ENCODE measurements at places on chromosomes 2 and 18.

- H3K4me3 ChIP-seq: no peak overlapping the region
- H3K27ac ChIP-seq: no peak overlapping the region
- no peaks in the 10 kb centered on the region for H3K4me1 ChIP-seq
- H3K36me3 ChIP-seq: no peaks in the 10 kb centered on the region
Measured at GRCh38 chr18:52046842-52047241, 293.2 kb upstream of the DCC start.

DNA sequence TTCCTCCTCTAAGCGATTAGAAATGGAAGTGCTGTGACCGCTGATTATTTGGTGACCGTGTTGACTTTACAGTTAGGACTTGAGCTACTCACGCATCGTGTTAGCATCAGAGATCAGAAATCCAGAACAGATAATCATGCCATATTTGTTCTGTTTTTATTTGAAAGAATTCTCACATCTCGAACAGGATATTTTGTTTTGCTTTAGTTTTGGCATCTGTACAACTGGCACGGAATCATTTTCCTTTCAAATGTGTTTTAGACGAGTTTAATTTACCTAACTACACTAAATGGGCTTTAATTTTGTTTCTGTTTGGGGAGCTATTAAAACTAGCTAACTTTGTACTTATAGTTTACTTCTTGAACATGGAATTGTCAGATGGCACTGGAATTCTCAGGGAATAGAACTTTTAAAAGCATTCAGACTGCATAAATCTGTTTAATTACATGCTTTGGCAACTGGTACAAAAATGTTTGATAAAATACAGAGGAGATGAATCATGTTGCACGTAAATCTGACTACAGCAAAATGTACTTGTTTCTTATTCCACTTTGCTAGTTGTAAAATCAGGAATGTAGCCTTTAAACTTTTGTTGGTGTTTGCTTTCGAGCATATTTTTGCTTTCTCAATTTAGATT, 1.4 kb downstream of the ITPRID2 start:
- peaks cover 37% of the 10 kb centered on the region for H3K4me1 ChIP-seq
- peaks cover 18% of the 10 kb centered on the region for H3K27me3 ChIP-seq
- peak overlapping the region; percentile 89 for H3K27ac ChIP-seq
- peak overlapping the region; percentile 91 for H3K4me3 ChIP-seq
- peaks cover 30% of the 10 kb centered on the region for H3K36me3 ChIP-seq

DNA sequence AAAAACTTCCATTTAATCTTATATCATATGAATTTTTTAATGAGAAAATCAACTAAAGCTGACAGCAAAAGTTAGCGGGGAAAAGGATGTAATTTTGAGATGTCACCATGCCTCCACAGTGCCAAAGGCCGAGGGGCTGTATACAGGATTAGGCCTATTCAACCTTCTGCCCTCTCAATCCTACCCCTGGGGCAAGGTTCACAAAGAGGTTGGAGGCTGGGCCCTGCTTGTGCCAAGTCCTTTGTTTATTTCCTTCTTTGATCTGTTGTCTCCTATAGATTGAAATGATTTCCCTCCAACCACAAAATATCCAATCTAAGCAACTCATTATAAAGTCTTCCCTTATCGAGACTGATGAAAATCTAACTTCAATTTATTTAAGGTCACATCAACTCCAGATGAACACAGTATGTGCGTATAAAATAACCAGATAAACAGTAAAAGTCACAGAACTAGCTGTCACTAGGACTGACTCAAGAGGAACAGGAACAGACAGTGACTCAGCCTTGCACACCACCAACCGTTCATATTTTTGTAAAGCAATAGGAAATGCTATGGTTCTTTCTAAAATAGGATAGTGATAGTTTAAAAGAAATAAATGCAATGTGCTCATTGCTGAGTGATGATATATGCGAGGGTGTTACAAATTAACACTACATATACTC, 95.8 kb downstream of the SLC25A12 start:
- no peak overlapping the region for H3K4me3 ChIP-seq
- H3K27me3 ChIP-seq: no peaks in the 10 kb centered on the region
- peaks cover 19% of the 10 kb centered on the region for H3K4me1 ChIP-seq
- no peak for DNase-seq
- peak overlapping the region; percentile 34 for H3K27ac ChIP-seq

DNA sequence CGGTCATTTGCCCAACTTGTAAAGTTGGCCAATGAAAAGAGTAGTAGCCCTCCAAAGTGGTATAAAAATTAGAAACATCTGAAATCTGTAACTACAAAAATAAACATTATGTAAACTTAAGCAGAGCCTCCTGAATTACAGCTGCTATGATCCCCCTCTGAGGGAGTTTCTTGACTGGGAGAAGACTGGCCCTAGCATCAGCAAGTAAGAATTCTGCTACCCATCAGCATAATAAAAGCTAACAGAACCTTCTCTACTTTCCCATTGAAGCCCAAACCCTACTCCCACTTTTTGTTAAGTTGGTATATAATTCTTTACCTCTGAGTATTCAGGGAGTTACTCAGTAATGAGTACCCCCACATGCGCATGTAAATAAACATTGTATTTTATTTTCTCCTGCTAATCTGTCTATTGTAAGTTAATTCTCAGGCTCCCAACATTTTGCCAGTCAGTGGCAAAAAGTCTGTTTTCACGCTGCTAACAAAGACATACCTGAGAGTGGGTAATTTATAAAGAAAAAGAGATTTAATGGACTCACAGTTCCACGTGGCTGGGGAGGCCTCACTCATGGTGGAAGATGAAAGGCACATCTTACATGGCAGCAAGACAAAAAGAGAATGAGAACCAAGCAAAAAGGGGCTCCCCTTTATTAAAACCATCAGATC, 71.3 kb downstream of the MYL12B start:
- no peak overlapping the region for H3K4me3 ChIP-seq
- no peaks in the 10 kb centered on the region for H3K36me3 ChIP-seq
- peaks cover 2% of the 10 kb centered on the region for H3K27me3 ChIP-seq
- no peaks in the 10 kb centered on the region for H3K4me1 ChIP-seq

- no peak overlapping the region for H3K27ac ChIP-seq
- no peak overlapping the region for H3K4me3 ChIP-seq
- no peaks in the 10 kb centered on the region for H3K27me3 ChIP-seq
- DNase-seq: no peak
Measured at GRCh38 chr2:79638954-79639353, 126.1 kb downstream of the CTNNA2 start.

DNA sequence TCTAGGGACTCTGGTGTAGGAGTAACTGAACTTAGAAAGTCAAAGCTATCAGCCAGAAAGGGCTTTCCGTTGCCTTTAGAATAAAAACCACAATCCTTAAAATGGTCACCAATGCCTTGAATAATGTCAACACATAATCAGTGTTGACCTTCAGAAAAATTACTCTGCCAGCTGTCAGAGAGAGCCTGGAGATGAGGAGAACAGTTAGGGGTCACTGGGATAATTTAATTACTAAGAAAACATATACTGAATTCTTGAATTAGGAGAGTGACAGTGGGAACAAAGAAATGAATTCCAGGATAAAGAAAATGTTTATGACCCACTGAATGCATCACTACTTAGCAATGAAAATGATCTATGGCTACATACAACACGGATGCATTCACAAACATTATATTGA, 23.4 kb upstream of the UGP2 start:
- H3K4me1 ChIP-seq: no peaks in the 10 kb centered on the region
- DNase-seq: no peak
- no peak overlapping the region for H3K27ac ChIP-seq
- peaks cover 6% of the 10 kb centered on the region for H3K27me3 ChIP-seq
- no peak overlapping the region for H3K4me3 ChIP-seq

- H3K4me1 ChIP-seq: peaks cover 83% of the 10 kb centered on the region
- H3K27me3 ChIP-seq: no peaks in the 10 kb centered on the region
- H3K27ac ChIP-seq: peak overlapping the region; percentile 74
- peak; percentile 25 for DNase-seq
- peaks cover 20% of the 10 kb centered on the region for H3K36me3 ChIP-seq
Measured at GRCh38 chr2:160332318-160332717, 132.2 kb upstream of the ITGB6 start.

DNA sequence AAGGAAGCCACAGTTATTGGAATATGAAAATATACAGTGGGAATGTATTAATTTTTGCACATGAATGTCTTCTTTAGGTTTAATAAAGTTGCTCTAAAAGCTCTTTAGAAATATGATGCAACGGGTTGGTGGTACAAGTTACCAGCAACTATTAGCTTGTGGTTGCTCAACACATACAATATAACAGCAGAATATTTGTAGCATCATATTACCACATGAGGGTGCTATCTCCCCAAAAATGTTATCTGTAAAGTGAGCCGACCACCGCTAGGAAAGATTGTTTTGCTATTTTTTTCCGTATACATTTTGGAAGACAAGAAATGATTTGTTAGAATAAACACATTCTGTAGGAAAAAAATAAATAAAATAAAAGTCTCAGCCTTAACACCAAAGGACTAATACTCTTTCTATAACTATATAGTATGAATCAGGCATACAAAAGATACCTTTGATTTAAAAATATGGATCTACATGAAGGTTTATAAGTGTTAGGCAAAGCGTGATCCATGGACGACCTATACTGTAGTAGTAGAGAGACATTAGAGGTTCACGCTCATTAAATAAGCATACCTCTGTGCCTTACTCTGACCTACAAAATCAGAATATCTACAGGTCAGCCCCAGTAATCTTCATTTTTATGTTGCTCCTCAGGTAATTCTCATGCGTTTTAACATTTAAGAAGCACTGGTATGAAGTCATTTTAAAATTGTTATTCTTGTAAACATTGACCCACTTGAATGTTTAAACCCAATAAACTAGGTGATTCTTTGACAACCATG, 1110.6 kb upstream of the ACVR2A start:
- no peaks in the 10 kb centered on the region for H3K27me3 ChIP-seq
- H3K4me3 ChIP-seq: no peak overlapping the region
- no peaks in the 10 kb centered on the region for H3K36me3 ChIP-seq
- no peak overlapping the region for H3K27ac ChIP-seq

GRCh38 chr2:147450661-147451510, 393.9 kb upstream of the ACVR2A start:
- H3K27me3 ChIP-seq: peaks cover 9% of the 10 kb centered on the region
- no peak for DNase-seq
- no peak overlapping the region for H3K27ac ChIP-seq
- H3K4me3 ChIP-seq: no peak overlapping the region
- no peaks in the 10 kb centered on the region for H3K36me3 ChIP-seq

GRCh38 chr2:22273853-22274252, 1111.1 kb upstream of the KLHL29 start:
- H3K27ac ChIP-seq: no peak overlapping the region
- H3K36me3 ChIP-seq: no peaks in the 10 kb centered on the region
- DNase-seq: no peak
- no peak overlapping the region for H3K4me3 ChIP-seq
- H3K27me3 ChIP-seq: no peaks in the 10 kb centered on the region

DNA sequence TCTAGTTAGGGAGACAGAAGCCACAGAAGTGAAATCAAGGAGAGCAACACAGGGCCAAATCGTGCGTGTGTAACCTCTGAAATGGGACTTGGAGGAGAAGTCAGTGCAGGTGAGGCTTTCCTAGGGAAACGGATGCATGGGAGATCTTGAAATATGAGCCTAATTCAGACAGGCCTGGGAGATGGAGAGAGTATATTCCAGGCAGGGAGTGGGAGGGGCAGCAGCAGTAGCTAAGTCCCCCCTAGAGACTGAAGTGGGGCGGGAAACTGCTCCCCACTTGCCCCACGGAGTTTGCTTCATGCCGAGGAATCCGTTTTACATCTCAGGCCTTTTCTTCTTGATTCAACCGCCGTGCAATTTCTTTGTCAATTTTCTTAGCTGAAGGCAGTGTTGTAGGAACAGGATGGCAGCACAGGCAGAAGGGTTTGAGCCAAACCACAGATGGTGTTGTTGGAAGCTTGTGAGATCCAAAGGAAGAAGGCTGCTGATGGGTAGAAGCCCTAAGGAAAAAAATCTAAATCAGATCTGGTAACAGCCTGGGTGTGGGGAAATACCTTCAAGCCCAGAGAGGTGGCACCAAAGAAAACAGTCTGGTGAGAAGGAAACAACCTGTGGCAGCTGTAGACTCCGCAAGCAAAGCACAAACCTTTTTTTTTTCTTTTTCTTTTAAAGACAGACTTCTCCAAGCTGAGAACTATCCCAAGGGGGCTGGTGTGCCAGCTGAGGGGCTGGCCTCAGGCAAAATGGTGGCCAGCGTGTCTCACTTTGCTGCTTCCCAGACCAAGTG, 40.2 kb downstream of the EPAS1 start:
- H3K4me3 ChIP-seq: no peak overlapping the region
- H3K36me3 ChIP-seq: no peaks in the 10 kb centered on the region
- peaks cover 7% of the 10 kb centered on the region for H3K27me3 ChIP-seq
- H3K27ac ChIP-seq: no peak overlapping the region
